ENCODE measurements at places on chromosomes 3 and 15. TPM values are rescaled to one million over a fixed set of nuclear protein-coding genes. Genes with fewer than 3 reads are reported as not detected.

GOLGA6D gene
- not detected for total RNA-seq

CLEC3B gene
- total RNA-seq = 26.0 TPM

SUSD5 gene
- total RNA-seq = 3.0 TPM

ZNF662 gene
- total RNA-seq = 20.4 TPM

SPESP1 gene
- total RNA-seq = 0.16 TPM

TMPRSS7 gene
- 0.47 TPM for total RNA-seq

C2CD4B gene
- total RNA-seq = 0.94 TPM

Measured in occipital lobe (tissue), 3 donors.